ENCODE measurements at places on chromosomes 1 and 21.

- DNase-seq: no peak
These were observed 36.7 kb downstream of the FAM163A start for GRCh38 chr1:179779645-179780272.

DNA sequence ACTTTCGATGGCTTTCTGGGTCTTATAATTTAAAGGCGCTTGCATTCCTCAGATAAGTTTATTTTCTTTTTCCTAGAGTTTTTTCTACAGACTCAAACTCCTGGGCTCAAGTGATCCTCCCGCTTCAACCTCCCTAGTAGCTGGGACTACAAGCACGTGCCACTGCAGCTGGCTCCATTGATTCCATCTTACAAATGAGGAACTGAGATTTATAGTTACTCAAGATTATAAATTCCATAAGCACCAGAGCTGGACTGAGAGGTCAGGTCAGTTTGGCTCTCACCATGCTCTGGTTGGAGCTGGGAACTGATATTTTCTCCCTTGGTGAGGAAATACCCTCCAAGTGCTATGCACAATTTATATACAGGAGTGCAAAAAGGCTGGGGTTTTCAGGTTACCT, 13.4 kb upstream of the PRPF38B start:
- no peak for DNase-seq

GRCh38 chr21:36034211-36034913, 26.0 kb downstream of the SETD4 start:
- no peak for DNase-seq

DNA sequence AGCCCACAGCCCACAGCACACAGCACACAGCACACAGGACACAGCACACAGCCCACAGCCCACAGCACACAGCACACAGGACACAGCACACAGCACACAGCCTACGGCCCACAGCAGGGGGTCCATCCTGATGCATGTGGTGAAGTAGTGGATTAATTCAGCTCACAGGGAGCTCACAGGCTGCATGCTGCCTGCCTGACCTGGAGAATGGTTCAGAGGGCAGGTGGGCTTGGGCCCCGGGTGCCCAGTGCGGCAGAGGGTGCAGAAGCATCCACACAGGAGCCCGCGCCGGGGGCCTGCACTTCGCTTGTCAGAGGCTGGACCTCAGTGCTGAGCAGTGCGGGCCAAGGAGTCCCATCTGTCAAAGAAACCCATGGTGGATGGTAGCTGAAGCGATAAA, 21.1 kb upstream of the AJAP1 start:
- no peak for DNase-seq

- no peak for DNase-seq
These were observed 67.4 kb downstream of the KCNJ6 start for GRCh38 chr21:37848721-37849490.

- no peak for DNase-seq
These were observed 103.9 kb upstream of the SYT6 start for GRCh38 chr1:114257554-114257953.

All from stimulated activated CD4-positive, alpha-beta T cell treated with anti-CD3 and anti-CD28 coated beads, Interleukin-4, amount 100 ng/mL, for 1 hour (primary cell).